Esophagus squamous epithelium (tissue), 5 donors: ENCODE measurements at places on chromosomes 2 and 18. TPM values are rescaled to one million over a fixed set of nuclear protein-coding genes. Genes with fewer than 3 reads are reported as not detected.
A peak's percentile ranks its signal among the peaks of the same experiment; 100 is the strongest.

The SLC38A11 gene
- 2.5 TPM for total RNA-seq

The RNU2-63P gene
- not detected for total RNA-seq

The FAM228B gene
- total RNA-seq: 0.87 TPM

The ELOA2 gene
- not detected for total RNA-seq

The NLRC4 gene
- total RNA-seq: 0.91 TPM

The PROKR1 gene
- total RNA-seq: not detected

GRCh38 chr18:9658087-9658641 lies 43.8 kb upstream of the PPP4R1 start:
- DNase-seq: no peak
- no peak overlapping the region for H3K4me3 ChIP-seq

DNA sequence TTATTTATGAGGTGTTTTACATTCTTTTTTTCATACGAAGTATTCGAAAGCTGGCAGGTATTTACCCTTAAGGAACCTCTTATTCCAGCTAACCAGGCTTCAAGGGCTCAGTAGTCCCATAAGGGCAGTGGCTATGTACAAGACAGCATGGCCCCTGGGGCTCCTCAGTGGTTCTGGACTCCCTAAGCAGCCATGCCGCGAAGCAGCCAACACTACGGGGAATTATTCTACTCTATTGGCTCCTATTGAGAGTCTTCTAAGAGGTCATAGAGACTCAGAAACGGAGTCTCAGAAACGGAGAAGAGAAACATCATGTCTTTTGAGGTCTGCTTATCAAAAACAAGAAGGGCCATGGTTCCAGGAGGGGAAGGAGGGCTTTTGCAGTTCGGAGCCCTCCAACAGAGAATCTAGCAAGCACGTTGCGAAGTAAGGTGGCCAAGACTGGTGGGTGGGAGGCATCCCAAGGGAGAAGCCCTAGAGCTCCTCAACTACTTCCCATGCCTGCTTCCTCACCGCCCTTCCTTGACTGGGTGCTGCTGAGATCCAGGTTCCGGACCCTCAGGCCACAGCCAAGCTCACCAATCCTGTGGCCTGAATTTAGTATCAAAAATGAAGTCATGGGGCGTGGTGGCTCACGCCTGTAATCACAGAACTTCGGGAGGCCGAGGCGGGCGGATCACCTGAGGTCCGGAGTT lies 109.7 kb downstream of the INO80D start:
- H3K36me3 ChIP-seq: no peaks in the 10 kb centered on the region
- H3K27me3 ChIP-seq: no peaks in the 10 kb centered on the region
- no peak overlapping the region for H3K27ac ChIP-seq
- DNase-seq: no peak

GRCh38 chr2:182870227-182870626 lies 3.8 kb upstream of the FRZB start:
- no peak overlapping the region for H3K27ac ChIP-seq
- no peaks in the 10 kb centered on the region for H3K36me3 ChIP-seq
- no peak for DNase-seq
- peaks cover 8% of the 10 kb centered on the region for H3K4me1 ChIP-seq

DNA sequence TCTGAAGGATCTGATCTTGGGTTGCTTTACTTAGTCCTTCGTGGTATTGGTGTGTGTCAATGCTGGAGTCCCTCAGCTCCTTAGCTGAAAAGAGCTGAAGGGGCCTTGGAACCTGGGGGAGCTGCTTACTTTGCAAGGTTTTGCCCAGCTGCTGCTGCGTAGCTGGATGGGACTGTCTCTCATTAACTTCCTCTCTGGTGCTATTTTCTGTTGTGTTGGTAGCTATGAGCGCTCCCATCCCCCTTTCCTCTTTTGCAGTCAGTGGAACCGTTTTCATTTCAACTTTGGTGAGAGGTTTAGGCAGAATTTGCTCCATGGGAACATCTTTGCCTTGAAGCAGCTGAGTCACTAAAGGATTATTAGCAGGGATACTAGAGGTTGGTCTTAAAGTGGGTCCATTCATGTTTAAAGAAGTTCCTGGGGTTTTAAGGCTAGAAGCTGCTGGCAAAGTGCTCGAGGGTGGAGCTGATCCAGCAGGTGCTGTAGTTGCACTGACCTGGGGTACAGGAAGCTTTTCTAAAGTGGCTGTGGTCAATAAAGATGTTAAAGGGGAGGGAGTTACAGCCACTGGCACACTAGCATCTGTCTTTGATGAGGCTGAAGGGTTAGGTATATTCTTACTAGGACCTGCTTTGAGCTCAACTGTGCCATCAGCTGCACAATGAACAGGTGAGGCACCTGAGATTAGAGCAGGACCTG lies 69.9 kb upstream of the DTNB start:
- H3K27me3 ChIP-seq: no peaks in the 10 kb centered on the region
- H3K4me1 ChIP-seq: peaks cover 18% of the 10 kb centered on the region
- peaks cover 14% of the 10 kb centered on the region for H3K36me3 ChIP-seq
- H3K27ac ChIP-seq: no peak overlapping the region
- H3K4me3 ChIP-seq: no peak overlapping the region

DNA sequence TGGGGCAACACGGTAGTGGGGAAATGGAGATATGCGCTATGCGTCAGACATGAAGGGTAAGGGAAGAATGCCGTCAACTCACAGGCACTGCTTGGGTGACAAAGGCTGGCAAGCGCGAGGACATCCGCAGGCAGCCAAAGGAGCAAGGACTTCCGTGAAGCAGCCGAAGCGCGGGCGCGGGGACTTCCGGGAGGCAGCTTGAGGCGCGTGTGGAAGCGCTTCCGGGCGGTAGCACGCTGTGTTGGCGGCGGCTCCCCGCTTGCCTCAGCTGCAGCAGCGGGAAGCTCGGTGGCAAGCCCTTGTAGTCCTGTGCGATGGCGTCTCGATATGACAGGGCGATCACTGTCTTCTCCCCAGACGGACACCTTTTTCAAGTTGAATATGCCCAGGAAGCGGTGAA lies at the start of gene PSMA8:
TSS of gene PSMA8 (plus strand) at position 218 of the 400 bp plus-strand sequence. CDS start at position 315, 97 bp downstream.
- H3K36me3 ChIP-seq: no peaks in the 10 kb centered on the region
- no peaks in the 10 kb centered on the region for H3K27me3 ChIP-seq
- no peak for DNase-seq
- no peak within 1 kb of the TSS for H3K4me3 ChIP-seq
- no peak within 1 kb of the TSS for H3K27ac ChIP-seq
- no peaks in the 10 kb centered on the region for H3K4me1 ChIP-seq

GRCh38 chr2:1140389-1141003 lies 189.8 kb downstream of the SNTG2 start:
- peaks cover 14% of the 10 kb centered on the region for H3K4me1 ChIP-seq
- no peak for DNase-seq
- no peak overlapping the region for H3K4me3 ChIP-seq
- no peaks in the 10 kb centered on the region for H3K27me3 ChIP-seq

GRCh38 chr18:3658529-3658928 lies 208.6 kb downstream of the TGIF1 start:
- H3K4me3 ChIP-seq: no peak overlapping the region
- no peak overlapping the region for H3K27ac ChIP-seq
- no peaks in the 10 kb centered on the region for H3K4me1 ChIP-seq
- no peaks in the 10 kb centered on the region for H3K27me3 ChIP-seq
- H3K36me3 ChIP-seq: no peaks in the 10 kb centered on the region
- DNase-seq: no peak

DNA sequence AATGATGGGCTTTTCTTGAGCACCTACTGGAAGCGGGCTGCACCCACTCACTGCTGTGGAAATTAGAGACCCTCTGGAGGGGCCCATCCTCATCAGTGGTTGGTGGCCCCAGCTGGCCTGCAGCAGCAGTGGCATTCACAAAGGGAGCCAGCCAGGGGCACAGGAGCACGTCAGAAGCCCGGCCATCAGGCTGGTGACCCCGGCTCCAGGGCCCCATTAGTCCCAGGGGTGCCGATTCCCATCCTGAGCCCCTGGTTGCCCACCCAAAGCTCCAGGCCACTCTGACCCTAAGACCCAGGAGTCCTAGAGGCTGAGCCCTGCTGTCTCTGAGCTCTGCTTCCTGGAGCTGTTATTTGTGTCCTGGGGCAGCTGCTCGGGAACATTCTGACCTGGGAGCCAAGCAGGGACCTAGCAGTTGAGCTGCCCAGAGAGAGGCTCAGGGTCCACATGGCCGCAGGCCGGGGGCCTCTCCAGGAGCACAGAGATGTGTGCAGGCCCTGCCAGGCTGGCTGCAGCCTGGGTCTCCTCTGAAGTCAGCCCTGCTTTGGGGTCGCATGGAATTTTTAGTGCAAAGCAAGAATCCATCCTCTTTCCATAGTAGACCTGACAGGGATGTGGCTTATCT lies 207.2 kb downstream of the KLHL29 start:
- no peaks in the 10 kb centered on the region for H3K27me3 ChIP-seq
- DNase-seq: no peak
- no peaks in the 10 kb centered on the region for H3K36me3 ChIP-seq
- peaks cover 15% of the 10 kb centered on the region for H3K4me1 ChIP-seq

- no peaks in the 10 kb centered on the region for H3K36me3 ChIP-seq
- DNase-seq: no peak
- no peak overlapping the region for H3K27ac ChIP-seq
- no peaks in the 10 kb centered on the region for H3K4me1 ChIP-seq
- H3K4me3 ChIP-seq: no peak overlapping the region
Measured at GRCh38 chr2:222398446-222398885, 25.9 kb upstream of the SGPP2 start.

DNA sequence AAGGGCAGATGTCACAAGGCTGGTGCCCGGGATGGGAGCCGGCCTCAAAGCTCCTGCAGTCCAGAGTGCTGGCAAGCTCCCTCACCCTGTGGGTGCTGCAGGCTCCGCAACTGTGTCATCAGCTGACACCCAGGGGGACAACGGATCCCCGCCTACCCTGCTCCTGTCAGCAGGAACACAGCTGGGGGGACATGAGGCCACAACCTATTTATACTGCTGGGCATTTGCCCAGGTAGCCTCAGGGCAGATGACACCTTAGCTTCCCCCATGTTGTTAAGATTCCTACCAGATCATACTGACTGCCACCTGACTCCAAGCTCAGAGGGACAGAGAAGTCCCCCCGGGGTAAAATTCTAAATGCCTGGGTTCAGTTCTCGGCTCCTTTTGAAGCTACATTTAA lies 1.2 kb downstream of the ANKRD23 start:
- DNase-seq: no peak
- no peaks in the 10 kb centered on the region for H3K27me3 ChIP-seq
- peaks cover 13% of the 10 kb centered on the region for H3K4me1 ChIP-seq
- no peak overlapping the region for H3K27ac ChIP-seq

GRCh38 chr2:232276733-232277313 lies 101.7 kb upstream of the ALPP start:
- H3K27me3 ChIP-seq: no peaks in the 10 kb centered on the region
- peaks cover 64% of the 10 kb centered on the region for H3K4me1 ChIP-seq
- no peak overlapping the region for H3K4me3 ChIP-seq
- no peak overlapping the region for H3K27ac ChIP-seq
- peaks cover 38% of the 10 kb centered on the region for H3K36me3 ChIP-seq

DNA sequence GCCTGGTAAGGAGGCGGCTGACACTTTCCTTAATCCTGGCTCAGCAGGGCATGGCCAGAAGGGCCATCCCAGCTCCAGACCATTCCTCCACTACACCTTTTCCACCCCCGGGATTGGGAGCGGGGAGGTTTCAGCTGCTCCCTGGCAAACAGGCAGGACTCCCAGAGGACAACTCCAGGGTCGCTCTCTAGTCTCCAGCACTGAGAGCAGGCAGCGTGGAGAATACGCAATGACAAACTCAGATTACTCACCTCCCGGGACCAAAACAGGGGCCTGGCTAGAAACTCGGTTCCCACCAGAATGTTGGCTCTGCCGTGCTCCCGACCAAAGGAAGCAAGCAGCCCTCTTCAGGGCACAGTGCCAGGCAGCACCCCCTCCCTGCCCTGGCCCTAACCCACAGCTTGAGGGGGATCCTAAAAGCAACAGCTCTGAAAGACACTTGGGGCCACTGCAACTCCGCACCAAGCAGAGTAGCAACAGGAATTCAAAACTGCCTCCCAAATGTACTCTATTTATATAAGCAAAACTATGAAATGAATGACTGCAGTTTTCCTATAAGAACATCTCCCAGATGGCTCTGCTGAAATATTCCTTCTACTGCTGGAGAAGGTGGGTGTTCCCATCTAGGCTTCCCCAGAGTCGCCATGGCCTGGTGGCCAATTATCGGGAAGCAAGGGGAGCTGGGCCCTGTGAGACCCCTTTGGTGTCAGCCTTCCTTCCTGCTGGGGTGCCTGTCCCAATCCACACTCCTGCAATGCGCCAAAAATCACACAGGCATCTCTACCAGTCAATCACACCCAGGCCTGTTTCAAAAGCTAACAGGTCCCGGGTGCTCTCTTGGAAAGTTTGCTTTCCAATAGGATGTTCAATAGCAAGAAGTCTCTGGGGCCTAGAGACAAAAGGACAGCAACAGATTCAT lies 61.2 kb upstream of the POMC start:
- no peak overlapping the region for H3K4me3 ChIP-seq
- peaks cover 12% of the 10 kb centered on the region for H3K4me1 ChIP-seq
- H3K27ac ChIP-seq: peak overlapping the region; percentile 49
- no peaks in the 10 kb centered on the region for H3K36me3 ChIP-seq
- no peaks in the 10 kb centered on the region for H3K27me3 ChIP-seq

GRCh38 chr2:150513647-150514046 lies 26.2 kb upstream of the RND3 start:
- H3K4me3 ChIP-seq: no peak overlapping the region
- H3K36me3 ChIP-seq: no peaks in the 10 kb centered on the region
- DNase-seq: no peak
- no peaks in the 10 kb centered on the region for H3K4me1 ChIP-seq
- no peaks in the 10 kb centered on the region for H3K27me3 ChIP-seq
